ENCODE measurements at places on chromosomes 12 and 14.

- DNase-seq: no peak
These were observed 887.2 kb downstream of the NRXN3 start for GRCh38 chr14:79057333-79057732.

GRCh38 chr12:90939382-90939781 lies 15.6 kb downstream of the CCER1 start:
- DNase-seq: no peak

DNA sequence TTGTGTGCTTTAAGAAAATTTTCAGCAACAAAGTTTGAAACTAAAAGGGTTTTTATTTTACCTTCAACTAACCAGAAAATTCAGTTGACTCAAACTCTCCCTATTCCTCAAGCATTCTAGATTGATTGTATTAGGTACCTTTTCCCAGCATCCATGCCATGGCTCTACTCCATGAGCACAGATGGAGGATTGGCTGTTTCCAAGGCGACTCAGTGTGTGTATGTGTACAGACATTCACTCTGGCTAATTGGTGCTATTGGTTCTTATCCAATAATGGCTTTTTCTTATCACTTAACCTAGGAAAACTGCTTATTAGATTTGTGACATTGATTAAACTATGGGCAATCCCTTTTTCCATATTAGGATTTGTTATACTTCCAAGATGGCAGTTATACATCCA lies 202.6 kb downstream of the ANO6 start:
- DNase-seq: no peak

DNA sequence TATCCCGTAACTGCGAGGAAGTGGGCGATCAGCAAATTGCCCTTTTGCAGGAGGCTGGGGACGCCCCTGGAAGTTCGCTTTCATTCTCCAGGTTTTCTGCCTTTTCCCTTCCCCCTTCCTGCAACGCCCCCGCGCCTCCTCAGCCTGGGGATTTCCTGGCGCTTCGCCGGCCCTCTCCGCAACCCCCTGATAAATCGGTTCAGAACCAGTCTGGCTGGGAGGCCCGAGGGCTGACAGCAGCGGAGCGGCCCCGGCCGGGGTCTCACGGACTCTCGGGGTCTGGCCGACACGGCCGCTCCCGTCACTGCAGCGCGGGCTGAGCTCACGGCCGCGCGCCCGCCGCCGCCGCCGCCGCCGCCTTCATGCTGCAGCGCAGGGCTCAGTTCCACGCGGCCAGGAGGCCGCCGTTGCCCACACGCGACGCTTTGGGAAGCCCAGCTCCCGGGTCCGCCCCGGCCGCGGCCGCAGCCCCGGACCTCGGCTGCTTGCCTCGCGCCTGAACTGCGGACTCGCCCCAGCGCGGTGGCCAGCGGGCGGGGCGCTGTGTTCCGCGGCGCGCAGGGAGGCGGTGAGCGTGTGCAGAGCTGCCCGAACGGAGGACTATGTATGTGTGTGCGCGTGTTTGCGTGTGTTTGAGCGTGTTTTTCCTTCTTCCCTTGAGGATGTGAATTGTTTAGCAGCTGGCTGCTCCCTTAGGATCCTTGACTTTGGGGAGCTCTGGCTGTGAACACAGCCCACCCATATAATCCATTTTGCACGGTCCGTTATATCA lies at the start of gene LRFN5:
Gene LRFN5, plus strand, starts transcription at position 345 of the 772 bp plus-strand sequence.
- DNase-seq: peak; percentile 13

- DNase-seq: no peak
These were observed 35.2 kb downstream of the PRIMA1 start for GRCh38 chr14:93752980-93753561.

GRCh38 chr14:55212634-55213033 lies 21.2 kb upstream of the DLGAP5 start:
- no peak for DNase-seq

- DNase-seq: no peak
These were observed 5.2 kb upstream of the PRH1 start for GRCh38 chr12:10889226-10889625.
